ENCODE measurements at places on chromosomes 3 and 15. TPM values are rescaled to one million over a fixed set of nuclear protein-coding genes. Genes with fewer than 3 reads are reported as not detected.

The TRA2B gene
- 358 TPM for polyA plus RNA-seq

The OCA2 gene
- not detected for polyA plus RNA-seq

The SLC28A2 gene
- not detected for polyA plus RNA-seq

The REC114 gene
- polyA plus RNA-seq: not detected

The MESP2 gene
- not detected for polyA plus RNA-seq

The POLR2M gene
- polyA plus RNA-seq: 45.1 TPM

The GUCA1C gene
- not detected for polyA plus RNA-seq
